ENCODE measurements at places on chromosomes 7 and 10.

GRCh38 chr10:78377356-78377755 lies 343.7 kb downstream of the RPS24 start:
- DNase-seq: no peak

DNA sequence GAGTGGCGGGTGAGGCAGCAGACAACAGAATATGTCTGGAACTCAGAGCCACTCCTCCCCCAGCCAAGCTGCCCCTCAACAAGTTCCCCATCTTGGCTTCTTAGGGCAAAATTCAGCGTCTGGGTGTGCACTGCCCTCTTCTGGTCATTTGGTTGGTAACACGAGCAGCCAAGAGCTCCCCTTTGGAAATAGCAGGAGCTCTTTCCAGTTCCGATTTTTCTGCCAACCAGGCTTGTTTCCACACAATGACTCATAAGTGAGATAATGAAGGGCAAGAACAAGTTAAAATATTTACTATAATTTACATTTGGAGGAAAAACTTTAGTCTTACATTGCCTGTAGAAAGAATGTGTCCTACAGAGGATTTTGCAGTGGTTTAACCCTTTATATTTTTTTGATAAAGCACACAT lies 70.5 kb downstream of the ADCYAP1R1 start:
- peak; percentile 81 for DNase-seq

DNA sequence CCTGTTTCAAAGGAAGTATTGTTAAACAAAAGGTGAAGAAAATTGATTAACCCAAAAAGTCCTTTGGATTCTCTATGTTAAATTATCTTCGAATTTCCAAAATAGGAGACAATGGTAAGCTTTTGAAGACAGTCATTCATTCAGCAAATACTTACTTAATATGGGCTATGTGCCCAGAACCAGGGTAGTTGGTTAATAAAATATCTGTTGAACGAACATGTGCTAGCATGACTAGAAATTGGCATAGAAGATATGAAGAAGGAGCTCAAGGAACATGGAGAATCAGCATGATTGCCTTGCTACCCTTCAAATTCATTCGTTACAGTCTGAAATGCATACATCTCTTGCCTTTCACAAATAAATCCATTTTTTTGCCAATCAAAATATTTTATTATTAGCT lies 123.1 kb upstream of the RHEB start:
- no peak for DNase-seq

DNA sequence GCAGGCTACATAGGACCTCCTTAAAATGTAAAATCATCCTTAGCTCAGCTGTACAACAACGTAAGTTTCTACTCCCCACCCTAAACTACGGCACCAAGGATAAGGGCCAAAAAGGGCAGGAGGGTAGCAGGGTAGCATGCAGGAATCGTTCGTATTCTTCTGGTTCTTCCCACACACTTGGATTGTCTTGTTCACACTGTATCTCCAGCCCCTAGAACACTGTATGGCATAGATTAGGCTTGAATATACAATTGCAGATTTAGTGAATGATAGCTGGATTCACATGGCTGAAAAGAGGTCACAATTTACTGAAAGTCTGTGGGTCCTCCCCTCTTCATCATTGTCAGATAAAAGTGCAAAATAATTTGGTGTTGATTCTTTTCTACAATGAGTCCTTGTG lies 28.2 kb upstream of the PRKAR2B start:
- no peak for DNase-seq

Data from right forelimb (tissue), 1 donor.